ENCODE measurements at places on chromosomes 5 and 9.

DNA sequence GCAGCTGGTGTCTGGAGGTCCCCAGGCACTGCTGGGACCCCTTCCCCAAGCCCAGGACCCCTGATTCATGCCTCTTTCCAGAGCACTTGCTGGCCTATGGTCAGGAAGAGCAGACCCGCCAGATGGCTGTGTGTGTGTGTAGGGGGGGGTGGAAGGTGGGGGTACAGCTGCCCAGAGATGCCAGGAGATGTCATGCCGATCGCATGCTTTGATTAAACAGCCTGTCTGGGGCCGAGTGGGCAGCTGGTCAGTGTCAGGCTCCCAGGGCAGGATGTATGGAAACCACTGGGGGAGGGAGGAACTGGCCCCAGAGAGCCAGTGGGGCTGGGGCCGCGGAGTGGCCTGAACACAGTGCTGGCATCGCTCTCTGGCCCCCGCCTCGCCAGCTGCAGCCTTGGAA is 23.7 kb downstream of the RXRA start:
- no peak for DNase-seq

DNA sequence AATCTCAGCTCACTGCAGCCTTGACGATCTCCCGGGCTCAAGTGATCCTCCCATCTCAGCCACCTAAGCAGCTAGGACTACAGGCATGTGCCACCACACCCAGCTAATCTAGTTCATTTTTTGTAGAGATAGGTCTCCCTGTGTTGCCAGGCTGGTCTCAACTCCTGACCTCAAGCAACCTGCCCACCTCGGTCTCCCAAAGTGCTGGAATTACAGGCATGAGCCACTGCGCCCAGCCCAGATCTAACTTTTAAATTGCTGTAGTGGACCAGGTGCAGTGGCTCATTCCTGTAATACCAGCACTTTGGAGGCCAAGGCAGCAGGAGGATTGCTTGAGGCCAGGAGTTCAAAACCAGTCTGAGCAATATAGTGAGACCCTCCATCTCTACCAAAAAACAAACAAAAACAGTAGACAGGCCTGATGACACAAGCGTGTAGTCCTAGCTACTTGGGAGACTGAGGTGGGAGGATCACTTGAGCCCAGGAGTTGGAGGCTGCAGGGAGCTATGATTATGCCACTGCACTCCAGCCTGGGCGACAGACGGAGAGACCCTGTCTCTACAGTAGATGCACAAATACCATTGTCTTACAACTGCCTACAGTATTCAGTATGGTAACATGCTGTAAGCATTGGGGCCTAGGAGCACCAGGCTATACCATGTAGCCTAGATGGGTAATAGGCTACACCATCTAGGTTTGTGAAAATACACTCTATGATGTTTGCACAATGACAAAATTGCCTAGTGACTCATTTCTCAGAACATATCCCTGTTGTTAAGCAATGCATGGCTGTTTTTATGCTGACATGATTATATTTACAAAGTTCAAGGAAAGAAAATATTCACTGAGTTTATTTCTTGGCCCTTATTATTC is 1.5 kb upstream of the SIT1 start:
- no peak for DNase-seq

DNA sequence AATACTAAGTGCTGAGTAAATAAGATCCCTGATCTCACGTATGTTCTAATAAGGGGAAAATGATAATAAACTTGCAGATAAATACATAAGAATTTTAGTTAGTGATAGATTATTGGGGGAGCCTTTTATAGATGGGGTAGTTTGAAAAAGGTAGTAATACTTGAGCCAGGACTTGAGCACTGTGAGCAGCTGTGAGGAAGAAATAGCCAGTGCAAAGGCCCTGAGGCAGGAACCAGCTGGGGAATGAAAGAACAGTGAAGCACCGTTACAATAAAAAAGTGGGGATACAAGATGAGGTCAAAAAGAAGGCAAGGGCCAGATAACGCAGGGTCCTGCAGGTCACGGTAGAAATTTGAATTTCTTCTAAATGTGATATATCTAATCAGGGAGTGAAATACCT is 234.8 kb upstream of the ELL2 start:
- DNase-seq, result no peak

DNA sequence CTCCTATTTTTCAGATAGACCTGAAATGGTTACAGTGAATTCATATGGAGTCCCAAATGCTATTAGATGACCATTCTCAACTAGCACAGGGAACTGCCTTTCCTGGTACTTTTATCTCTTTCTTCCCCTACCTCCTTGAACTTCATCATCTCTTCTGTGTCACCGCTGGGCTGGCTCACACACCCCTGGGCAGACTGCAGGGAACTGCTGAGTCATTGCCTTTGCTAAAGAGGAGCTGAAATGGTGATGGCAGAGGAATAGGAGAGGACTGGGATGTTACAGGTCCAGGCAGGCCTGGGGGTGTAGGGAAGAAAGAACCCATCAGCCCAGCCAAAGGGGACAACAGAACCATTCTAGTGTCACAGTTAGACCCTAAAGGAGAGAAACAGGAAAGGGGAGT is 322.3 kb downstream of the ASTN2 start:
- DNase-seq, result no peak

DNA sequence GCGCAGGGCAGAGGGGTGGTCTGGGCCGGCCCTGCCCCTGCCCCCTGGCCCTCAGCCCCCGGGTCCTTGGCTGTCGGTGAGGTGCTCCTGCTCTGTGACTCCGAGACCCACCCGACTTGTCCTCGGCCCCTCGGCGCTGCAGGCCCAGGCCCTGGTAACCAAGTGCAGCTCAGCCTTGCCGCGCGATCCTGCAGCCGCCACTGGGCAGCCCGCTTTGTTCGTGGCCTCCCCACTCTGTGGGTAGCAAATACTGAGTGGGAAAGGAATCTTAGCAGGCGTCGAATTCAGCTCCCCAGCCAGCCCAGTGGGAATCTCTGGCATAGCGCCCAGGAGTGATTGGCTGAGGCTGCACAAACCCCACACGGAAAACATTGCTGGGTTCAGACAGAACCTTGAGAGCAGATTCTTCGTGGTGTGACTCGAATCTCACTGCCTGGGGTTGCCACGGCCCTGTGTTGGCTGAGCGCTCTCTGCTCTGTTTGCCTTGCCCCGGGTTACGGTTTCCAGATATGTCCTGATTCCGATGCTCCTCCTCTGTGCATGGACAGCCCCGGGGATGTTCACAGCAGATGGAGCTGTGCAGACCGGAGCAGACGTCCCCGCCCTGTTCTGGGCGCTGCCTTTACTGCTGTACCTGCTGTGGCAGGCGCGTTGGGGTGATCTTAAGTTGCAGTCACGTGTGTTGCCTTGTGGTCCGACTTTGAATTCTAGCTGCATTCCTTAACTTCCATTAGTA is 13.4 kb upstream of the EXOC3 start:
- DNase-seq, result no peak

DNA sequence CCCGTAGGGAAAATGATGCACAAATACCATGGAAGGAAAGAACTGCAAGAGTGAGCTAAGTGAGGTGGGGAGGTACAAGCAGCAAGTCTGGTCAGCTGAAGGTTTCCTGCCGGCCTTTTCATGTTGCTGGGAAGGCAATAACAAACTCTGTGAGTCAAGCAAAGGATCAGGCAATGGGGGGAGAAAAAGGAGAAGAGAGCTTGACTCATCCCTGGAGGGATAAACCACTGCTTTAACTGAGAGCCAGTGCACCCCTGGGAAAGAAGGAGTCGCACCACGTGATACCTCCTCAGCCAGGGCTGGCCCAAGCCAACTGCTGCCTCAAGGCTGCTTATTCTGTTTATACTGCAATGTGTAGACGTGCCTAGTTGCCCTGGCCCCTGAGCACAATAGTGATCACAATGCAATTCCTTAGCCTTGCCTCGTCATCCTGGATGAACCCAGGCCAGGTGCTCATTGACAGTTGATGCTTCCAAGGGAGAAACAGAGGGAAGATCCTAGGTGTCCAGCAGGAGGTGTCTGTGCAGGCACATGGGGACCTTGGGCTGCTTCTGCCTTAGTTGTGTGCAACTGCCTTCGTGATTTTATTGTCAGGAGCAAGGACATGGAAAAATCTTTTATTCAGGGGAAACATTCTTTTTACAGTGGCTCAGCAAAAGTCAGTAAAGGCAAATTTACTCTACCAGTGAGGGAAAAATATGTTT is 203.0 kb upstream of the TUT7 start:
- DNase-seq, result no peak

- DNase-seq, result peak; percentile 61
Measured at GRCh38 chr9:33151007-33151557, 16.1 kb downstream of the B4GALT1 start.

GRCh38 chr5:27290172-27290571 is 251.8 kb upstream of the CDH9 start:
- no peak for DNase-seq

GRCh38 chr9:90307167-90307833 is 335.3 kb downstream of the DIRAS2 start:
- DNase-seq, result no peak

GRCh38 chr5:147949711-147950573 is 43.6 kb upstream of the C5orf46 start:
- DNase-seq, result no peak

- peak; percentile 83 for DNase-seq
Measured at GRCh38 chr5:139635606-139636206, 12.4 kb upstream of the CXXC5 start.

DNA sequence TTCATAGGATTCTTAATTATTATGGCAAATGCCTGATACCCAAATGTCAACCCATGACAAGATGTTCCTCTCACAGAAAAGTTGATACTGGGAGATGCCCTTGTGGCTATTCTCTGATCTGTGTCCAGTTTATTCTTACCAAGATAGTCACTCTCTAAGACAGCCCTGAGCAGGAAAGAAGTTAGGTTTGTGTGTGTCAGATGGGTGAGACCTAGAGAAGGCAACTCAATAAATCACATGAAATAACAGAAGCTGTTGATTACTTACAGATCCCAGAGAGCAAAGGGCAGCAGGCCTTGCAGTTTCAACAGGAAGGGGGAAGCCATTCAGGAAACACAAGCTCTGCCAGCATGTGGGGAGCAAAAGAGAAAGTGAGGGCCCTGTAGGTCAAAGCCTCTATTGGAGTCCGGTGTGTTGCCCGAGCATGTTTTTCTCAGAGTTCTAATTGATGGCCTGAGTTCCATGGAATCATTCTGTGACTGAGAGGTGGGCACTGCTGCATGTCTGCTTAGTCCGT is 1193.7 kb upstream of the CDH18 start:
- no peak for DNase-seq

GRCh38 chr5:59483971-59484472 is 409.5 kb downstream of the PDE4D start:
- DNase-seq, result no peak

GRCh38 chr5:79702606-79703380 is 13.2 kb downstream of the CMYA5 start:
- no peak for DNase-seq

DNA sequence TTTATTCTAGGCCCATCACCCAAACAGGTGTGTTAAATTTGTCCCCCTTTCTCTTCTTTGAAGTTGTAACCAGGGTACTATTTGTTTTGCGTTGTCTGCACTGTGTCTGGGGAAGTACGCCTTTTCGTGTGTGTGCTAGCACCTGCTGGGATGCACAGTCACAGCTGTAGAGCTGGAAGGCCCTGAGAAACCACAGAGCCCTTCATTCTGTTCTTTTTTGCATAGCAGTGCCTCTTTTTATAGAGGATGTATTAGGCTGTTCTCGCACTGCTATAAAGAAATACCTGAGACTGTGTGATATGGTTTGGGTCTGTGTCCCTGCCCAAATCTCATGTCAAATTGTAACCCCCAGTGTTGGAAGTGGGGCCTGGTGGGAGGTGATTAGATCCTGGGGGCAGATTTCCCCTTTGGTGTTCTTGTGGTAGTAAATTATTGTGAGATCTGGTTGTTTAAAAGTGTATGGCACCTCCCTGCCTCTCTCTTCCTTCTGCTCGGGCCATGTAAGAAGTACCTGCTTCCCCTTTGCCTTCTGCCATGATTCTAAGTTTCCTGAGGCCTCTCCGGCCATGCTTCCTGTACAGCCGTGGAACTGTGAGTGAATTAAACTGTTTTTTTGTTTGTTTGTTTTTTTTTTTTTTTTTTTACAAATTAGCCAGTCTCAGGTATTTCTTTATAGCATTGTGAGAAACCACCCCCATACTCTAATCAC is 14.0 kb downstream of the SEC61B start:
- DNase-seq, result no peak

DNA sequence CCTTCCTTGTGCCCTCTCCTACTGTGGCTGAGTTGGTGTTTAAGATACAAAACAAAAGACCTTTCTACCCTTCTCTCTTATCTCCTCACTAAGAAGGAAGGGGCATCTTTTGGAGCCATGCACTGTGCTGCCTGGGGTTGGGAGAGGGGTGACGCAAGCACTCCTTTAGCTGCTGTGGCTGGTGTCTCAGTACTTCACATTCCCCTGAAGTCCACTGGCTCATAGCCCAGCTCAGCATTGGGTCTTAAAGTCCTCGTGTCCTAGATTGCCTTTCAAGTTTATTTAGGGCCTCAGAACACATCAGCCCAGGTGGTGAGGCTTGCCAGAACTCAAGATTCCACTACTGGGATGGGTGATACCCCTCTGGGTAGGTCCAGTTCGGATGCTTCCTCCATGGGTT is 325.9 kb upstream of the CYLC2 start:
- DNase-seq, result no peak

- no peak for DNase-seq
Measured at GRCh38 chr5:4156889-4157288, 561.3 kb downstream of the IRX1 start.

- no peak for DNase-seq
Measured at GRCh38 chr9:38335686-38336085, 56.8 kb upstream of the ALDH1B1 start.

DNA sequence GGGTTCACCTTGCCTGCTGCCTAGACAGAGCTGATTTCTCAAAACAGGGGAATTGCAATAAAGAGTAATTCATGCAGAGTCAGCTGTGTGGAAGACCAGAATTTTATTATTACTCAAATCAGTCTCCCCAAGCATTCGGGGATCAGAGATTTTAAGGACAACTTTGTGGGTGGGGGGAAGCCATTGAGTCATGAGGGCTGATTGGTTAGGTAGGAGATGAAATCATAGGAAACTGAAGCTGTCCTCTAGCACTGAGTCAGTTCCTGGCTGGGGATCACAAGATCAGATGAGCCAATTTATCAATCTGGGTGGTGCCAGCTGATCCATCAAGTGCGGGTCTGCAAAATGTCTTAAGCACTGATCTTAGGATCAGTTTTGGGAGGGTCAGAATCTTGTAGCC is 159.1 kb upstream of the MAP1B start:
- no peak for DNase-seq

DNA sequence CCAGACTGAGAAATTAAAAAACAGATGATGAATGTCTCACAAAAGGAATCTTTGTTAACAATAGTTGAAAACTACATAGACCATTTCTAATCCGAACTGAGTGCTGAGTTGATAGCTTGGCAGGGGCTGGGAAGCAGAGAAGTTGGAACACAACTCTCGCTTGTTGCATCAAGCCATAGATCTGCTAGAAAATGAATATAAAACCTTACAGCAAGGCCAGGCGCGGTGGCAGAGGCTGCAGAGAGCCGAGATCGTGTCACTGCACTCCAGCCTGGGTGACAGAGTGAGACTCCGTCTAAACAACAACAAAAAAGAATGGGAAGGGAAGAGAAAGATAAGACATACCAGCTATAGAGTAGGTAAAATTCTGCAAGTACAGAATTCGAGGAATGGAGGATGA is 28.0 kb upstream of the SPZ1 start:
- no peak for DNase-seq

Data from heart right ventricle (tissue), 16 donors.